ENCODE measurements at places on chromosomes 2 and 18. TPM values are rescaled to one million over a fixed set of nuclear protein-coding genes. Genes with fewer than 3 reads are reported as not detected.

Gene CRYGC
- not detected for total RNA-seq

Gene COBLL1
- 4.4 TPM for total RNA-seq

Gene RNF152
- 0.18 TPM for total RNA-seq

Gene KHK
- 1.5 TPM for total RNA-seq

Gene PDE11A
- total RNA-seq: not detected

Gene ELP2
- 48.8 TPM for total RNA-seq

Gene ABCA12
- 0.03 TPM for total RNA-seq

Gene HOXD9
- total RNA-seq: 0.15 TPM

Gene GPC1
- total RNA-seq: 88.7 TPM

Gene CNRIP1
- not detected for total RNA-seq

Gene LHCGR
- not detected for total RNA-seq

Gene ALK
- total RNA-seq: not detected

Gene STK39
- total RNA-seq: 14.0 TPM

Gene SULT1C2
- 0.31 TPM for total RNA-seq

Gene CNOT11
- total RNA-seq: 58.3 TPM

Gene CXCR1
- not detected for total RNA-seq

Gene CYP1B1
- 86.7 TPM for total RNA-seq

Gene EVA1A
- 0.21 TPM for total RNA-seq

Gene TMEM185B
- total RNA-seq: 54.6 TPM

Measured in Panc1 (cell line).